ENCODE measurements at places on chromosomes 1 and 21. TPM values are rescaled to one million over a fixed set of nuclear protein-coding genes. Genes with fewer than 3 reads are reported as not detected.

DNA sequence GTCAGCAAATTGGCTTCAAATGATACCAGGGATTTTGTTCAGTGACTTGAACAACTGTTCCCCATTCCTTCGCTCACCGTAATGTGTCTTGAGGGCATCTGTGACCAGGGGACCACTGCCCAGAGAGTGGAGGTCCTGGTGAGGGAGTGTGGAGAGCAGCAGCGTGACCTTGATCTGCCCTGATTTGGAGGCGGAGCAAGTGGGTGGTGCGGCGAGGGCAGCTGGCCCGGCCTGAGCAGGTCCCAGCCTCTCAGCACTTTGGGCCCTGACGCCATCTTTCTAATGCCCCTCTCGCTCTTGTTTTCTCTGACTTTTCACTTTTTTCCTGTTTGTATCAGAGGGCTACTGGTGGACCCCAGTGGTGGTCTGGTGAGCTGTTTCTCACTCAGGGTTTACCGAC, 31.1 kb downstream of the DIP2A start:
- DNase-seq = no peak

GRCh38 chr21:44293551-44294231, 6.2 kb upstream of the PFKL start:
- DNase-seq = no peak

DNA sequence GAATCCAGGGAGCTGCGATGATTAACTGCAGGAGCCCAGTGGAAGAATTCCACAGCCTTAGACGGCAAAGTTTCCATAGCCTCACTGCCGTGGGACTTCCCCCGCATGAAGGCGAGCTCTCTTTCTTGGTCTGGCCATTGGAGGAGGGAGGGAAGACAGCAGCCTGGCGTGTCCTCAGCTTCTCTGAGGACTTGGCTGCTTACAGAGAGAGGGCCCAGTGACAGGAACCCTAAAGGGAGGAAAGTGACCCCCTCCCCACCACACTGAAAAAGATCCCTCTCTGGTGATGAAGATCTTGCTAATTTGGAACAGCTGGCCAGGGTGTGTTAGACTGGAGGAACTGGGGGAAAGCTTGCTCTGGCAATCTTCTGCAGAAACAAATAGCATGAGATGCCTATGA, 41.0 kb downstream of the ATP2B4 start:
- DNase-seq = peak; percentile 90

- DNase-seq = peak; percentile 53
Observed at GRCh38 chr1:226002667-226003501, 3.7 kb upstream of the SDE2 start.

DNA sequence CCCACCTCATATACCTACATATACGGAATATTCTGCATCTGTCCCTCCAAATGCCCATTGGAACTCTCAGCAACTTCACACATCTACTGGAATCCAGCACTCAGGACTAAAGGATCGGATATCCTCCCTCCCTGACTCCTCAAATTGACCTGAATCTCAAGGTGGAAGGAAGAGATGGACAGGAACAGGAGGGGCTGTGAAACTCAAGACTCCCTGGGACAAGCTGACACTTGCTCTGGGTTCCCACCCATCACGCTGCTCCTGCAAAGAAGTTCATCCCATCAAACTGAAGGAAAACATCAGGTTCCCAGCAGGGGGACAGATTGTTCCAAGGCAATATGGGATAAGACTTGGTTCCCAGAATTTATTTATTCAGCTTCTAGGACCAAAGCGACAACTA, 30.3 kb upstream of the TIAM1 start:
- DNase-seq = no peak

- DNase-seq = no peak
Observed at GRCh38 chr1:107358619-107359327, 217.9 kb downstream of the NTNG1 start.

DNA sequence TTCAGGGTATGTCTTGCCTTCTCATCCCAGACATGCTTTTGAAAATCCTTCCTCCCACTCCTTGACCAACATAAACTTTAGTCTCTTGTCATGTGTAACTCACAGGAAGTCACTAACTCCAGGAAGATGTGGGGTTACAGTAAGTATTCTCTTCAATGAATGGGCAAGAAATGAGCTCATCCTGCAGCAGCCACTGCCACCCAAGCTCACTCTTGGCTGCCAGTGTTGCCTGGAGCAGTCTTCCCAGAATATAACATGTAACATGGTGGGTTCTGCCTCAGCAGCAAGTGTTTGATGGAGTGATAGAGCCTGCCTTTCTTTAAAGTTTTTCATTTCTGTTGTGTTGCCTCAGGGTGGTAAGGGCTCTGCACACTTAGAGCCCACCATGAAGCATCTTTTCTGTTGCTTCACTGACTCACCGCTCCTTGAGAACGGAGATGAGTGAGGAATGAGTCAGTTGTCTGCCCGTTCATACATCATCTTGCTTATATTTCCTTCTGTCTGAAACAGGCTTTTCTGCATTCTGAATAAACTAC, 187.0 kb downstream of the TPR start:
- DNase-seq = no peak

DNA sequence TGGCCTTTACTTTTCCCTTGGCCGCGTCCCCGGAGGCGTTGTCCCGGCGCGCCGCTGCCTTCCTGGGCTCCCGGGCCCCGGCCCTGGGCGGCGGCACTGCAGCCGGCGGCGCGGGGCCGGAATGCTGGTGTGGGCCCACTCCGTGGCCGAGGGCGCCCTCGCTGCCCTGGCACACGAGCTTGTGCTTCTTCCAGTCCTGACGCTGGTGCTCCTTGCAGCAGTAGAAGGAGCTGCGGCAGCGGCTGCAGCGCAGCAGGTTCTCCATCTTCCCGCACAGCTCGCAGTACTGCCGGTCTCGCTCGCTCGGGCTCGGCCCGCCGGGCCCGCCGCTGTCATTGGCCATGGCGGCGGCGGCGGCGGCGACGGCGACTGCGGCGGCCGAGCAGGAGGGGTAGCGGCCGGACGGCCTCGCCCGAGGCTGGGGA, 529 bp downstream of the EGLN1 start:
- peak; percentile 65 for DNase-seq

DNA sequence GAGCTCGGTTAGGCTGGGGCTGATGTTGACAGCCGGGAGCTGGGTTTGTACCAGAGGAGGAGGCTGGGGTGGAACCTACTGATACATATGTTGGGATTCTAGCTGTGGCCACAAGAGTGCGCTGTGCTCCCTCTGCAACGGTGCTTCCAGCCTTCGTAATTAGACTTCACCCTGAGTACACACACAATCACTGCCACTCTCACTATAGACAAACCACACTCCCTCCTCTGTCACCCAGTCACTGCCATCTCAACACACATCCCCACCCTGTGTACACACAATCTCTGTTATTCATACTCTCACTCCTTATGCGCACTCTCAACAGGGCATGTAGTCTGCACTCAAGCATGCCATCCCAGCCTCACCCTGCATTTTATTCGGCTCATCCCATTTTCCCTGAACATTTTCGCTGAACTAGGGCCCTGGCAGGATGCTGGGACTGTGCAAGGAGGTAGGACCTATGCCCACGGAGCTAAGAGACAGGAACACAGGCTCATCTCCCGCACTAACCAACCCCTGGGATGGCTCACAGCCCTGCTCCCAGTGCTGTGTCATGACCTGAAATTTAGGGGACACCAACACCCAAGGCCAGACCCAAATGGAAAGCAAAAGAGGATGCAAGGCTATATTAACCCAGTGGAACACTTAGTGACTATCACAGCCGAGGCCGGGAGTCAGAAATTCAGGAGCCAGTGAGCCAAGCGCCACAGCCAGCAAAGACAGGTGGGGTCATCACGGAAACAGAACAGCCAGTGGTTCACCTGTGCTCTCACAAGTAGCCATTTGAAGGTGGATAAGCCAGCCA, 5.7 kb downstream of the GJB3 start:
- peak; percentile 73 for DNase-seq

DNA sequence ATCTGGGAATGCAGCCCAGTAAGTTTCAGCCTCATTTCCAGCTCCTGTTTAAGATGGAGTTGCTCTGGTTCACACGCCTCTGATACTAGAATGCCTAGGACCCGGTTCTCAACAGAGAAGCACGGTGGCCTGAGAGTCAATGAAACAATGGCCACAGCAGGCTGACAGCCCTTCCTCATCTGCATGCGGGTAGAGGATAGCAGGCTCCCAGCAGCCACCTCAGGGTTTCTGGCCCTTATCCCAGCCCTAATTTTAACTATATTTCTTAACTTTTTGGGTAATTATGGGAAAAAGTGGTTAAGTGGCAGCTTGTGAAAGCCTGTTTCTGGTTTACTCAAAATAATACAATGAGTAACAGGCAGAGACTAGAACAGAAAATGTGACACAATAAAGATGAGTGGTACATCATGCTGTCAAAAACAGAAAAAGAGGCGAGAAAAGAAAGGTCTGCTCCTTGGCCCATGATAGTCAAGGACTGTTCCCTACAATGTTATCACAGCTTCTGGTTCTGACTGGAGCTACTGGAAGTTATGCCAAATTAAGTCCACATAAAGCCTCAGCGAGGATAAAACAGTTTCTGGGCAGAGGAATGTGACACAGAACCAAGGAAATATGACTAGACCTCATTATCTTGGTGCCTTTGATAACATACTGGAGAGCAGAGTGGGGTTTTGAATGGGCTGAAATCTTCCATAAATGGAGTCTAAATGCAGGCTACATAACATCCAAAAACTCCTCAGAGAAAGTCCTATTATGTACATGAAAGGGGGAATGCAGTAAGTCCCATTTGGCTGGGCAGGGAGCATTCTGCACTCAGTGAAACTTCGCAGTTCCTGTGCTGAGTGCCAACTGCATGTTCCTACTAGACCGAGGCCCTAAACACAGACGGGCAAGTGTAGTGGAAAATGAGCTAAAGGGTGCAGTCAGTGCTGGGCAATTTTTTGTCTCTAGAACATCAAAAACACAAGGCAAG, 92.1 kb downstream of the NIBAN1 start:
- peak; percentile 27 for DNase-seq

GRCh38 chr1:33497410-33497809, 25.0 kb downstream of the ZSCAN20 start:
- no peak for DNase-seq

DNA sequence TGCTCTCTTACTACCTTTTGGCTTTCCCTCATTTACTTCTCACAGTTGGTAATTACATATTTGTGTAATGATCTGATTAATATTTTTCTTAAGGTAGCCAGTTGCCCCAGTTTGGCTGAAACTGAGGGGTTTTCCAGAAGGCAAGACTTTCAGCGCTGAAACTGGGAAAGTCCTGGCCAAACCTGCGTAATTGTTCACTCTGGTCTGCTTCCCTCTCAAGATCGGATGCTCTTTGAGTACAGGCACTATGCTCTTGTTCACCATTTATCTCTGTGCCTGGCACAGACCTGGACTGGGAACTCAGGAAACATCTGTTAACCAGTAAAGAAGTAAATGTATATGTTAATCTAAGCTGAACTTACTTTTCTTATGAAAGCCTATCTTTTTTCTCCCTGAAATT, 209.6 kb upstream of the HOOK1 start:
- no peak for DNase-seq

DNA sequence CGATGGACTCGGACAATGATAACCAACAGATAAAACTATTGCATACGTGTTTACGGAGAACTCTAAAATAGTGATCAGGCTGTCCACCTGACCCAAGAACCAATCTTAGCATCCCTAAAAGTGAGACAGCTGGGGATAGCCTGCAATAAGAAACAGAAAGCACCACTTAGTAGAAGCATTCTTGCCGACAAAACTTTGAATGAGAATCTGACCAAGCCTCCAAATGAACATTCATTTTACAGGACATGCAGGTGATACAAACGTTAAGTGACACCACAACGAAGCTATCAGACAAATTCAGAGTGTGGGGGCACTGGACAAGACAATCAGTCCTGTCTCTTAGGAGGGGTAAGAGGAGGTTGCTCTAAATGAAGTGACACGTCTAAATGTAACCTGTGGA, 1.2 kb downstream of the PSMG1 start:
- no peak for DNase-seq

DNA sequence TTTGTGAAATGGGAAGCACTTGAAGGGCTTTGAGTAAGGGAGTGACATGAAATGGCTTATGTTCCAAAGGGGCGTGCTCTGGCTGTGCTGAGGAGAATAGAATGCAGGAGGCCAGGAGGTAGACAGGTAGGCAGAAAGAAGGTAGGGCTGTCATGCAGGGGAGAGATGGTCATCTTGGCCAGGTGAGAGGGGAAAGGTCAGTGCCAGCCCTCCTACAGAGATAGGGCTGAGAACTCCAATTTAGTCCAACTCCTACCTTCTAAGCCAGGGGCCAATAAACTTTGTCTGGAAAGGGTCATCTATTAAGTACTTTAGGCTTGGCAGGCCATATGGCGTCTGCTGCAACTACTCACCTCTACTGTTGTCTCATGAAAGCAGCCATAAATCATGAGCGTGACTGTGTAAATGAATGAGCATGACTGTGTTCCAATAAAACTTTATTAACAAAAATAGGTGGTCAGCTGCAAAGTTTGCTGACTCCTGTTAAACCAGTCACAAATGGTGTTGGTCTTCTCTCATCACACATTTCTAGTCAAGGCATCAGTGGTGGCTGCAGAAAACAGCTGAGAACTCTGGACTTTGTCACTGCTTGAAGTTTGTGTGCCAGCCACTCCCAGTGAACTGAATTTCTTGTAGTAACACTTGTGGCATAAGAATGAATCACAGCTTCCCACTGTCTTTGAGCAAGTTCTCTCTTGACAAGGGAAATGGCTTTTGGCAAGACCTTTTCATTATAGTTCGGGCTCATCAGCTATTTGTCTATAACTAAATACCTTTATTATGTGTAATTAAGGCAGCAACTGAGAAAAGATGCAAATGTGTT, 32.0 kb upstream of the CD2 start:
- no peak for DNase-seq

DNA sequence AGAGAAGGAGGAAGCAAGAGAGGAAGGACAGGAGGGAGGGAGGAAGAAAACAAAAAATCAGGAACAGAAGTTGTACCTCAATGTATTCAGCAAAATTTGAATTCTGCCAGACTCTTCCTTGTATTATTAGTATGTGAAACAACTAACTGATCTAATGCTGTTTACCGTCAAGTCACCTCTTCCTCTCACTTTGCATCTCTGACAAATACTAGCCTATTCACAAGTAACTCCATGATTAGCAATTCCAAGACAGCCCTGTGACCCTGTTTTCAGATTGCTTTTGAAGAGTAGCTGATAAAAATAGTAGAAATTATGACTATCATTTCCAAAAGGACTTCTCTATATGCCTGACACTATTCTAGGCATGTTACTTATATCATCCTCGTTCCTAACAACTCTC, 445.4 kb downstream of the NEGR1 start:
- DNase-seq = no peak

- no peak for DNase-seq
Observed at GRCh38 chr1:103441342-103441741, 84.2 kb upstream of the RNPC3 start.

DNA sequence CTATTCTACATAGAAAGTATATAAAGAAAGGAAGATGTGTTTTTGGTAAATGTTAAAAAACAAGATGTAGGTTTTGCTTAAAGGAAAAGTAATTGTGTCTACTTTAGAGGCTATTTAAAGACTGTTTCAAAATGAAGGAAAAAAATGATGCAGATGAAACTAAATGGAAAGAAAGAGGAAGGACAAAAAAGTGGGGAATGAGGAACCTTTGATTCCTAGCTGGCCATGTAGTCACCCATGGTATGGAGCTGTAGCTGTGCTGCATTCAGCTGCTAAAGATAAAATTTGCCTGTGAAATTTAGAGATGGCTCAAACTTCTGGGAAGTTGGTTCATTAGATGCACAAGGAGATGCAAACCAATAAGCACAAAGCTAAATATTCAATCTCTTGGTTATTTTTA, 86.8 kb upstream of the SERBP1 start:
- DNase-seq = no peak

PPIAL4G gene
- 0.04 TPM for total RNA-seq

RGSL1 gene
- total RNA-seq = not detected

LPAR3 gene
- 0.13 TPM for total RNA-seq

TMEM59 gene
- total RNA-seq = 196 TPM

ANGPTL3 gene
- 0.04 TPM for total RNA-seq

TAS1R1 gene
- total RNA-seq = 2.7 TPM

DISP3 gene
- 0.18 TPM for total RNA-seq

Measured in muscle of leg (tissue), 16 donors.